Posterior cingulate gyrus (tissue), 11 donors: ENCODE measurements at places on chromosomes 1 and 21.
A peak's percentile ranks its signal among the peaks of the same experiment; 100 is the strongest.

GRCh38 chr1:32068957-32069588, 3.7 kb upstream of the TMEM39B start:
- no peak for DNase-seq

DNA sequence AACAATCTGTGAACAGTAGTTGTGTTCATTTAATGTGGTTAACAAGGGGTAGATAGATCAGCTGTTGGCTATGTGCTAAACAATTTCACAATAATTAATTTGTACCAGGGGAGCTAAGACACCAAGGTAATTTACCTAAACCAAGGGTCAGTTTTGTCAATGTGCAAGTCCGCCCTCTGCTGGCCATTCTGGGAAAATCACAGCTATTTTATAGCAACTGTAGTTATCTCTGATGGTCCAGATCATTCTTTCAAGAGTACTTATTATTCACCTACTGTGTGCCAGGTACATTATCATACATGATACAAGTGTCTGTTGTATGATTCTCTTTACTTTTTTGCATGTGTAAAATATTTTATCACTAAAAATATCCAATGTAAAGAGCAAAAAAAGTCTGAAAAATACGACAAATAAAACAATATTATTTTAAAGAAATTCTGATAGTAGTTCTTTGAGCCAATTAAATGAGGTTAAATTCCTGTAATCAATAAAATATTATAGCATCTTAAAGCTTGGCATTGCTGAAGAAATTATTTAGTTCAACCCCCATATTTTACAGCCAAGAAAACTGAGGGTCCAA, 312.3 kb upstream of the FAM78B start:
- DNase-seq = no peak

DNA sequence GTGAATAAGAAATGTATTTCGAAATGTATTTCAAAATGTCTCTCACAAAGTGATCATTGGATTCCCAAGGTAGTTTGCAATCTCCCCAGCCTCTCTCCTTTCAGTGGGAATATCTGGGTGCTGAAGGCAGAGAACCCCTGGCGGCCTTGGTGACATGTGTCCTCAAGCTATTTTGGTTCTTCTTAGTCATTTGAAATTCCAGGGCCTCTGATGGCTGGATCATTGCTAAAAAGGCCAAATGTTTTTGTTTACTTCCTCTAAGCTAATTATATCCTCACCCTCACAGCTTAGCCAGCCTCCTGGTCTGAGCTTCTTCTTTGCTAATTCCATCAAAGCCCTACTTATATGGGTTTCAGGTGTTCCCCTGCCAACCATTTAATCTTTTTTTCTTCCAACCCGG, 71.2 kb downstream of the LRRC40 start:
- no peak for DNase-seq

DNA sequence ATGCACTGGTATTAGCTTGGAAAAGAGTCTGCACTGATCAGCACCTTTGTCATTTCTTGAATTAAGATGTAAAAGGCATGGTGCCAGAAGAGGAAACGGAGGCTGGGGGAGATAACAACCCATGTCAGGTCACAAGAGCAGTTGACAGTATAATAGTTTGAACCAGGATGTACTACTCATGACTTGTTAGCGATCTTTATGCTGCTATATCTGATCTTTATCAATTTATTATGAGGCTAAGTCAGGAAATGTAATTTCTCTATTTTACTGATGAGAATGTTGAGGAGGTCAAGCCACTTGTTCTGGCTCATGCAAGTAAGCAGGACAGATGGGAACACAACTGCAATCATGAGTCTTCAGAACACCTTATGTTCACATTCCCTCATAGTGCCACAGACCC, 41.4 kb downstream of the RGS5 start:
- DNase-seq = no peak

GRCh38 chr1:156496211-156496761, 4.3 kb downstream of the MEF2D start:
- DNase-seq = peak; percentile 71

GRCh38 chr1:27111626-27112573, 43.0 kb downstream of the SLC9A1 start:
- DNase-seq = peak; percentile 41

DNA sequence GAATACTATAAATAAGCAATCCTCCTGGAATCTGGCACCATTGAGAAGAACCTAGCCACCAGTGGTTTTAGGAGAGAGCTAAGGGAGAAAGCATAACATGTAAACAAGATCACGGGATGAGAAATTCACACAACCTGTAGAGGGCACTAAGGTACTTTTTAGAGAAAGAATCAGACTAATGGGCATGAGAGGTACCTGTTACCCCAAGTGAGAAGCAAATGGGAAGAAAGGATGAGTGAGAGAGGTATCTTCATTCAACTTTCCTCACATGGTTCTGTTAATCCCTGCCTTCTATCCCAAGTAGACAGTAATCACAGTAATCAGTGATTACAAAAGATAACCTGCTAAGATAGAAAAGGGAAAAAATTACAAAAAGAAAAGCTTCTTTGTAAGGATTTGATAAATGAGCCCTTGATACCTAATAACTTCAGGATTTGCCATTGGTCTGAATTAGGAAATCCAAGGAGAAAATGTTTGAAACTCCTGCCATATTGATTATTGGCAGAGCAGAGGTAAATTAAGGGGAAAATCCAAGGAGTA, 251.1 kb upstream of the ADGRL2 start:
- no peak for DNase-seq

- peak; percentile 21 for DNase-seq
Measured at GRCh38 chr1:232952514-232953499, 2.4 kb downstream of the NTPCR start.

GRCh38 chr1:14111121-14111520, 411.1 kb downstream of the PRDM2 start:
- DNase-seq = no peak

- no peak for DNase-seq
Measured at GRCh38 chr1:23774174-23774880, 3.9 kb upstream of the PITHD1 start.

- DNase-seq = no peak
Measured at GRCh38 chr1:156128654-156129597, 14.4 kb downstream of the LMNA start.

GRCh38 chr1:160370561-160371345, 3.9 kb downstream of the NHLH1 start:
- no peak for DNase-seq

DNA sequence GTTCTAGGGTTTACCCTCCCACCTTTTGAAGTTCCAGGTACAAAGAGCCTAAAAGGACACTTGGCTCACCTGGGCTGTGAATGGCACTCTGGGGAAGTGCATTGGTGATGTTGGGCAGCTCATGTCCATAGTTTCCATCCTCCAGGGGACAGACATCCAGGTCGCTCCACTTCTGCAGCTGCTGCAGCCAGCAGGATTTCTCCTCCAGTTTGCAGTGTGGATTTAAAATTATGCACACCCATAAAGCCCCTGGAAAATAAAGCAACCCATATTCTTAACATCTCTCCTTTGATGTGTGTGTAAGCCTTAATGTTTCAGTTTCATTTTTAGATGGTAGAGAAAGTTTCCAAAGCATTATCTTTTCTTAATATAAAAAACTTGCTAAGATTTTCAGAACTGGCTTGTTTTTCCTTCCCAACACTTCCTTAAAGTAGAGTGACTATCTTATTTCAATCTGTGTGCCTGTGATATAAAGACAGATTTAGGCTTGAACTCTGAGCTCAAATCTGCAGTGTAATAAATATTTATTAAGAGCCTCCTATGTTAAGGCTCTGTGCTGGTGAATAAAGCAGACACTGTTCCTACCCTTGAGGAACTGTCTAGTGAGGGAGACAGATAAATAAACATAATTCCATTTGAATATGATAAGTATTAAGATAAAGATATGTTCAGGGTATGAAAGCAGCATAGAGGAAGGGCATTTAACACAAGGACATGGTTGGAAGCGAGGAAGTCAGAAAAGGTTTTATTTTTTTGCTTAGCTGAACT, 39.1 kb downstream of the UROD start:
- no peak for DNase-seq

GRCh38 chr1:61152066-61152465, 69.7 kb downstream of the NFIA start:
- no peak for DNase-seq

GRCh38 chr1:9651565-9652378, at the start of gene PIK3CD:
Gene PIK3CD, plus strand, starts transcription at chr1:9651731. Its CDS starts 58,725 bp downstream, at chr1:9710456.
- no peak for DNase-seq

DNA sequence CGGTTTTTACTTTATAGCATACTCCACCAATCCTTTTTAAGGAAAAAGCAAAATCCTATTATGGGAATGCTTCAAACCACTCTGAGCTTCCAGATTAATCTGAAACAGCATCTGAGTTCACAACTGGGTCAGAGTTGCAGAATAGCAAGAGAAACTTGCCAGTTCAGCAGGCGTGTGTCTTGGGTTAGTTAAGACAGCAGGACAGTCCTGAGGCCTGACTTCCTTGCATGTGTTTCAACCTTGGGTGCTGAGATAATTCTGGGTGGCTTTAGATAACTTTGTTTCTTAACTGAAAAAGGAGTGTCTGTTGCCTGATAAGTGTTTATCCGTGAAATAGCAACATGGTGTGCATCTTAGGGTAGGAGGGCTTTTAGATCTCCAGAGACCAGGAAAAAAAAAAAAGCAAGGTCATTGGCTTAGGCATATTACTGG, 169.2 kb downstream of the DHRS3 start:
- DNase-seq = no peak

DNA sequence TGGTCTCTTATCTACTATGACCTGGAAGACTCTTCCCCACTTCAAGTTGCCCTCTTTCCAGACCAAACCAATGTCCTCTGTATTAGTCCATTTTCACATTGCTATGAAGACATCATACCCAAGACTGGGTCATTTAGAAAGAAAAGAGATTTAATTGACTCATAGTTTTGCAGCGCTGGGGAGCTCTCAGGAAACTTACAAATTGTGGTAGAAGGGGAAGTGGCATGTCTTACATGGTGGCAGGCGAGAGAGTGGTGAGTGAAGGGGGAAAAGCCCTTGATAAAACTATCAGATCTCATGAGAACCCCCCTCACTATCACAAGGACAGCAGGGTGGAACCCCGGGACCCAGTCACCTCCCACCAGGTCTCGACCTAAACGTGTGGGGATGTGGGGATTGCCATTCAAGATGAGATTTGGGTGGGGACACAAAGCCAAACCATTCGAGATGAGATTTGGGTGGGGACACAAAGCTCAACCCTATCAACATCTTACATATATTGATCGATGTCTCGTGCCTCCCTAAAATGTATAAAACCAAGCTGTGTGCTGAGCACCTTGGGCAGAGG, 14.2 kb upstream of the AGPAT3 start:
- no peak for DNase-seq

GRCh38 chr1:86965012-86965826, 50.8 kb downstream of the HS2ST1 start:
- peak; percentile 23 for DNase-seq

DNA sequence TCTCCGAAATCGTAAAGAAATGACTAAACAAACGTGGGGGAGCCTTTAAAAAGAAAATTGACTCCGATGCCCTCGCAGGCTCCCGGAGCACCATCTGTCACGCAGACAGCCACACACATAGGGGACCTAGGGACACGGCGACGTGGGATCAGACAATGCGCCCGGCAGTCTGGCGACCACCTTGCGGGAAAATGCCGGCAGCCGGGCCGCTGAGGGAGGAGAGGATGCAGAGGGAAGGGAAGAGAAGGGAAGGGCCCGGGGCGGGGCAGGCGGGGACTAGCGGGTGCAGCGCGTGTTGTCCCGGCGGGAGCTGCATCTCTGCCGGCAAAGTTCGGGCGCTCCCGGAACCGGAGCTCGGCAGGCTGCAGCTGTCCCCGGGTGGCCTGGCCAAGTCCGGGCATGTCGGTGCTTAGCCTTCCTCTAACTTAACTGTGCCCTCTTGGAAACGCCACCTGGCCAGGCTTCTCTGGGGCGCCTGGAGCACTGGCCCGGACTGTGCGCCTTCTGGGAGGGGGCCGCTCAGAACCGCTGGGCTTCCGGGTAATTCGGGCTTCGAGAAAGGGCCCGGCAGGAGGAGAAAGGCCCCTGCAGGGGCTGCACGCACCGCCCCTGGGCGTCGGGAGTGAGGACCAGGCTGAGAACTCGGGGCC, 1.8 kb downstream of the NHLH2 start:
- DNase-seq = peak; percentile 35

GRCh38 chr21:35597750-35598339, 462.5 kb downstream of the SETD4 start:
- no peak for DNase-seq

GRCh38 chr21:42056468-42056867, 14.6 kb upstream of the UMODL1 start:
- peak; percentile 49 for DNase-seq

DNA sequence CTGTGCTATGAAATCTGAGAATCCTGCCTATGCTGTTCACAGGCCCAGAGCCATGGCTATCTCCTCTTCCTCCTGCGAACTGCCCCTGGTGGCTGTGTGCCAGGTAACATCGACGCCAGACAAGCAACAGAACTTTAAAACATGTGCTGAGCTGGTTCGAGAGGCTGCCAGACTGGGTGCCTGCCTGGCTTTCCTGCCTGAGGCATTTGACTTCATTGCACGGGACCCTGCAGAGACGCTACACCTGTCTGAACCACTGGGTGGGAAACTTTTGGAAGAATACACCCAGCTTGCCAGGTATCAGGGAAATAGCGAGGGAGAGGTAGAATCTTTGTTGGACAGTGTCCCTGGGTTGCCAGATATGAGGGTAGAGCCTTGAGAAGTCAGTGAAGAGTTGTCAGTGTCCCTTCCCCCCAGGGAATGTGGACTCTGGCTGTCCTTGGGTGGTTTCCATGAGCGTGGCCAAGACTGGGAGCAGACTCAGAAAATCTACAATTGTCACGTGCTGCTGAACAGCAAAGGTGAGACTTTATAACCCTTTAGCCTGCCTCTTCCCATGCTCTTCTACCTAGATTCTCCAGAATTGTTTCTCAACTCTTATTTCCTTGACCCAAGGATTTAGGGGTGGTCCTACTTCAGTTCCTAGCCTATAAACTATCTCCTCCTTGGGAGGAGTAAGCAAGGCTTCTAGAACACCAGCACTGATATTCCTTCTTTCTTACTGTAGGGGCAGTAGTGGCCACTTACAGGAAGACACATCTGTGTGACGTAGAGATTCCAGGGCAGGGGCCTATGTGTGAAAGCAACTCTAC, 1.4 kb downstream of the NIT1 start:
- DNase-seq = no peak

DNA sequence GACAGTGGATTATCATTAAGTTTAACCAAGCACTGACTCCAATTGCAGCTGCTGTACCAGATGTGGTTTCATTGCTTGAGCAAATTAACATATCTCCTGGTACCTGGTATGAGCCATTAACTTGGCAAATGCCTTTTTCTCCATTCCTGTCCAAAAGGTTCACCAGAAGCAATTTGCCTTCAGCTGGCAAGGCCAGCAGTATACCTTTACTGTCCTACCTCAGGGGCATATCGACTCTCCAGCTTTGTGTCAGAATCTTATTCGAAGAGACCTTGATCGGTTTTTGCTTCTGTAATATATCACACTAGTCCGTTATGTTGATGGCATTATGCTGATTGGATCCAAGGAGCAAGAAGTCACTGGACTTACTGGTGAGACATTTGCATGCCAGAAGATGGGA, 9.5 kb upstream of the GTF2B start:
- DNase-seq = no peak

DNA sequence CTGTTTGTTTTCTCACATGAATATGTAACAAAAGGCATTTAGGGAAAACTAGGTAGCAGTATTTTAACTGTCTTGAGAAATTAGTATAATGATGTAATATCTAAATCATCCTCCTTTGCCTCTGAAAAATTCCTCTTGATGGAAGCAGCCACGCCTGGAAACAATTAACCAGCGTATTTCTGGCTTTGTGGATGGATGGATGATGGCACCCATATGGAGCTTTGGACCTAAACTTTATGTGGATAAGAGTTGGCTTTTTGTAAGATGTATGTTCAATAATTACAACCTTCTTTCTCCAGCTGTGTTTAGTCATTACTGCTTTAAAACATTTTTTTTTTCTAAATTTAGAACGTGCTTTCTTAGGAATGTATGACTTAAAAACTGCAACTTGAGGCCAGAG, 12.7 kb downstream of the CDCA8 start:
- no peak for DNase-seq
